ENCODE measurements at places on chromosomes 5 and 9. TPM values are rescaled to one million over a fixed set of nuclear protein-coding genes. Genes with fewer than 3 reads are reported as not detected.

The INSYN2B gene
- not detected for total RNA-seq

The IFNA7 gene
- not detected for total RNA-seq

The EPB41L4B gene
- not detected for total RNA-seq

The GFI1B gene
- 3.3 TPM for total RNA-seq

The OXCT1 gene
- total RNA-seq: 17.1 TPM

GRCh38 chr5:127586066-127586770 lies 62.7 kb upstream of the CTXN3 start:
- DNase-seq: no peak
- H3K4me1 ChIP-seq: no peaks in the 10 kb centered on the region
- H3K27ac ChIP-seq: no peak overlapping the region
- no peaks in the 10 kb centered on the region for H3K36me3 ChIP-seq
- H3K27me3 ChIP-seq: no peaks in the 10 kb centered on the region

DNA sequence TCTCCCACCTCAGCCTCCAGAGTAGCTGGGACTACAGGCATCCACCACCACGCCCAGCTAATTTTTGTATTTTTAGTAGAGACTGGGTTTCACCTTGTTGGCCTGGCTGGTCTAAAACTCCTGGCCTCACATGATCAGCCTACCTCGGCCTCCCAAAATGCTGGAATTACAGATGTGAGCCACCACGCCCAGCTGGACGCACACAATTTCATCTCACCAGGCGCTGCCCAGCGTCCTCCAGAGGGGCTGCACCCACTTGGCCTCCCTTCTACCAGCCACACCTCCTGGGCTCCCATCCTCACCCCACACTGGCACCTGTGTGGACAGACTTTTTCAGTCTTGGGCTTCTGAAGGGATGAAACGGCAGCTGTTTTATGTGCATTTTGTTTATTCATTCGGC lies 3.8 kb upstream of the EXOC3 start:
- H3K36me3 ChIP-seq: no peaks in the 10 kb centered on the region
- peaks cover 18% of the 10 kb centered on the region for H3K4me1 ChIP-seq
- DNase-seq: no peak
- H3K27me3 ChIP-seq: no peaks in the 10 kb centered on the region
- H3K4me3 ChIP-seq: no peak overlapping the region

GRCh38 chr5:179348843-179349242 lies 3.6 kb upstream of the ADAMTS2 start:
- H3K4me1 ChIP-seq: no peaks in the 10 kb centered on the region
- peaks cover 6% of the 10 kb centered on the region for H3K27me3 ChIP-seq
- H3K27ac ChIP-seq: no peak overlapping the region
- no peak for DNase-seq
- no peak overlapping the region for H3K4me3 ChIP-seq

- H3K4me1 ChIP-seq: no peaks in the 10 kb centered on the region
- H3K27me3 ChIP-seq: peaks cover 2% of the 10 kb centered on the region
- H3K4me3 ChIP-seq: no peak overlapping the region
- DNase-seq: no peak
- H3K36me3 ChIP-seq: no peaks in the 10 kb centered on the region
Observed at GRCh38 chr9:85013703-85014102, 344.2 kb downstream of the NTRK2 start.

GRCh38 chr5:170339780-170340167 lies 42.2 kb upstream of the LCP2 start:
- no peak for DNase-seq
- H3K27me3 ChIP-seq: no peaks in the 10 kb centered on the region
- H3K4me1 ChIP-seq: peaks cover 34% of the 10 kb centered on the region

- no peak for DNase-seq
- H3K4me3 ChIP-seq: no peak overlapping the region
Observed at GRCh38 chr9:90906316-90907055, 104.9 kb downstream of the SYK start.

- no peaks in the 10 kb centered on the region for H3K36me3 ChIP-seq
- H3K27ac ChIP-seq: no peak overlapping the region
- DNase-seq: no peak
- H3K27me3 ChIP-seq: no peaks in the 10 kb centered on the region
- H3K4me3 ChIP-seq: no peak overlapping the region
Observed at GRCh38 chr9:17723656-17724055, 144.8 kb downstream of the SH3GL2 start.

DNA sequence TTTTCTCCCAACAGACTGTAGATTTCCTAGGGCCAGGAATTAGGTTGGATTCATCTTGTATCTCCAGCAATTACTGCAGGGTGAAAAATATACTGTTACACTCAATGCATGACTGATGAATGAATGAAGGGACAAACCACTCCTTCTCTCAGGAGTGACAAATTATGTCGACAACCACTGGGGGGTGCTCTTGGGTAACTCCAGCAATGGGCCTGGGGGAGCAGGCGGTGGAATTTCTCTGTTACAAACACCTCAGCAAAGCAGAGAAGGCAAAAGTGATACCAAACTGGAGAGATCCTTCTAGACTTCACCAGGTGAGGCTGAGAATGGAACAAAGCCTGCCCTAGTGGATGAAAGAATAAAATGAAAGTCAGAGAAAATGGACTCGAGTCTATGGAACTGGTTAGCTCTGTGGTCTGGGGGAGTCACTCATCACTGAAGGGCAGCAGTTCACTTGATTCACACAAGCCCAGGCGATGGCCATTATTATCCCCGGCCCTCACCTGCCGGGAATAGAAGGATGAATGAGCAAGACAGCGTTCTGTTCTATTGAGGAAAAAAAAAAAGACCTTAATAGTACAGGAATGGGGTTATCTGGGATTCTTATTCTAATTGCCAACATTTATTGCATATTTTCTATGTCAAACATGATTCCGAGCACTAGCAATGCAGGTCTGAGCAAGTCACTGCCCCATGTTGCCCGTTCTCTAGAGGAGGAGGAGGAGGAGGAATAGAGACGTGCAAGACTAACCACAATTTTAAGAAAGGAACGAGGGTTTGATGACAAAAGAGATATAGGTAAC lies 341.1 kb downstream of the ASTN2 start:
- no peaks in the 10 kb centered on the region for H3K4me1 ChIP-seq
- no peaks in the 10 kb centered on the region for H3K27me3 ChIP-seq
- H3K4me3 ChIP-seq: no peak overlapping the region
- no peaks in the 10 kb centered on the region for H3K36me3 ChIP-seq
- H3K27ac ChIP-seq: no peak overlapping the region
- no peak for DNase-seq

- no peaks in the 10 kb centered on the region for H3K4me1 ChIP-seq
- H3K27ac ChIP-seq: no peak overlapping the region
- H3K4me3 ChIP-seq: no peak overlapping the region
- no peaks in the 10 kb centered on the region for H3K27me3 ChIP-seq
- H3K36me3 ChIP-seq: no peaks in the 10 kb centered on the region
Observed at GRCh38 chr5:4716781-4717180, 423.3 kb upstream of the ADAMTS16 start.

GRCh38 chr9:127980706-127981558 lies at the start of gene EEIG1:
EEIG1 (minus strand) TSS chr9:127980989; CDS start chr9:127980137, 852 bp downstream.
- H3K4me3 ChIP-seq: peak within 1 kb of the TSS; percentile 60
- peaks cover 69% of the 10 kb centered on the region for H3K4me1 ChIP-seq
- no peaks in the 10 kb centered on the region for H3K27me3 ChIP-seq
- peaks cover 2% of the 10 kb centered on the region for H3K36me3 ChIP-seq
- peak within 1 kb of the TSS; percentile 62 for H3K27ac ChIP-seq

- no peak overlapping the region for H3K4me3 ChIP-seq
- no peaks in the 10 kb centered on the region for H3K27me3 ChIP-seq
- no peaks in the 10 kb centered on the region for H3K36me3 ChIP-seq
- DNase-seq: no peak
Observed at GRCh38 chr9:134229466-134230091, 65.2 kb upstream of the RNU6ATAC start.

- H3K36me3 ChIP-seq: no peaks in the 10 kb centered on the region
- no peak for DNase-seq
- no peaks in the 10 kb centered on the region for H3K4me1 ChIP-seq
Observed at GRCh38 chr5:167778228-167778627, 513.2 kb upstream of the WWC1 start.

- H3K36me3 ChIP-seq: peaks cover 7% of the 10 kb centered on the region
- H3K27me3 ChIP-seq: no peaks in the 10 kb centered on the region
- DNase-seq: peak; percentile 94
- peak within 1 kb of the TSS; percentile 90 for H3K27ac ChIP-seq
- peak within 1 kb of the TSS; percentile 91 for H3K4me3 ChIP-seq
Observed at GRCh38 chr5:33440482-33441240, at the start of gene TARS1. TARS1 (plus strand) TSS chr5:33440965; CDS start chr5:33441087, 122 bp downstream.

GRCh38 chr5:15489571-15490235 lies 10.3 kb upstream of the FBXL7 start:
- H3K27ac ChIP-seq: no peak overlapping the region
- H3K4me1 ChIP-seq: no peaks in the 10 kb centered on the region
- no peak for DNase-seq
- H3K36me3 ChIP-seq: no peaks in the 10 kb centered on the region
- no peaks in the 10 kb centered on the region for H3K27me3 ChIP-seq
- no peak overlapping the region for H3K4me3 ChIP-seq

GRCh38 chr5:6652025-6652424 lies 18.8 kb downstream of the SRD5A1 start:
- no peak overlapping the region for H3K27ac ChIP-seq
- DNase-seq: no peak
- H3K36me3 ChIP-seq: peaks cover 5% of the 10 kb centered on the region
- H3K27me3 ChIP-seq: no peaks in the 10 kb centered on the region

- no peak for DNase-seq
- no peaks in the 10 kb centered on the region for H3K4me1 ChIP-seq
- H3K27ac ChIP-seq: no peak overlapping the region
- no peaks in the 10 kb centered on the region for H3K36me3 ChIP-seq
- H3K4me3 ChIP-seq: no peak overlapping the region
- H3K27me3 ChIP-seq: no peaks in the 10 kb centered on the region
Observed at GRCh38 chr9:112535301-112535700, 48.7 kb downstream of the KIAA1958 start.

Data from natural killer cell (primary cell).